ENCODE measurements at places on chromosomes 2 and 18.

GRCh38 chr2:171404261-171404660 lies 29.5 kb downstream of the METTL8 start:
- no peak for DNase-seq

- DNase-seq, result no peak
Observed at GRCh38 chr2:11899264-11899818, 152.9 kb downstream of the LPIN1 start.

GRCh38 chr18:59842947-59843346 lies 56.8 kb upstream of the PMAIP1 start:
- DNase-seq, result no peak

DNA sequence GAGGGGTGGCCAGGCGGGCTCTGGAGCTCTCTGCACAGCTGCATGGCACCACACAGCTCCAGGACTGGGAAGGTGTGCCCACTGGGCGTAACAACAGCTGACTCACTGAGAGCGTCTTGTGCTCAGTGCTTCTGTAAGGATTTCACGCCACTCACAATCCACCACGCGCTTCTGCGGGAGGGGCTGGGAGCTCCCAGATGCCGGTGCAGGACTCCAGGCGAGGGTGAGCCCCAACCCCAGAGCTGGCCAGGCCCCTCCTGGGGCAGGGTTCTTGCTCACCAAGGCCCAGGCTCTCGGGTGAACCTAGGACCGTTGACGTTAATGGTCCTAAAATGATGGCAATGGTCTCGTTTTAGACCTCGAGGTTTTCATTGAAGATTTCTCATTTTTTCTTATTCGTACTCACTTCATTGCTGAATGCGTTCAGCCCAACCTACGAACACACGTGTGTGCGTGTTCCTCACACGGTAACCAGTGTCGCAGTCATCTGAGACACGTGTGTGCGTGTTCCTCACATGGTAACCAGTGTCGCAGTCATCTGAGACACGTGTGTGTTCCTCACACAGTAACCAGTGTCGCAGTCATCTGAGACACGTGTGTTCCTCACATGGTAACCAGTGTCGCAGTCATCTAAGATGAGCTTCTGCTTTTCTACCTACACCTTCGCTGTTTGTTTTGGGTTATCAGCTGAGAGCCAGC lies 38.4 kb upstream of the ZNF236 start:
- DNase-seq, result no peak

DNA sequence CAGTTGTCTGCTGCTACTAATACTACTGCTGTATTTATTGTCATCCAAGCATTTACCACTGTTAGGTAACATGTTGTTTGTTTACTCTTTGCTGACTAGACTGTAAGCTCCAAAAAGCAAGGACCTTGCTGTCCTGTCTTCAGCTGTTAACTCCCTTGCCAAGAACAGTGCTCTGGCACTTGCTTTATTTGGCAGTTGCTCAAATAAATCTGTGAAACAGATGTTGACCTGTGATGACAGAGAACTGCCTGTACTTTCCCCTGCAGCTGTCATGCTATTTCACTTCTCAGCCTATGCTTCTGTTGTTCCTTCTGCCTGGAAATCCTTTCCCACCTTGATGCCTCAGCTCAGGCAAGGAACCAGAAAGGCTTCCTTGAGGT lies 181.2 kb downstream of the ATAD2B start:
- DNase-seq, result no peak

- no peak for DNase-seq
Observed at GRCh38 chr2:200482194-200482593, 27.7 kb downstream of the KCTD18 start.

- no peak for DNase-seq
Observed at GRCh38 chr2:137670111-137670510, 294.2 kb upstream of the HNMT start.

GRCh38 chr2:166333801-166334200 lies 41.9 kb downstream of the SCN9A start:
- DNase-seq, result no peak

GRCh38 chr2:128626760-128627511 lies 308.3 kb upstream of the HS6ST1 start:
- DNase-seq, result no peak

DNA sequence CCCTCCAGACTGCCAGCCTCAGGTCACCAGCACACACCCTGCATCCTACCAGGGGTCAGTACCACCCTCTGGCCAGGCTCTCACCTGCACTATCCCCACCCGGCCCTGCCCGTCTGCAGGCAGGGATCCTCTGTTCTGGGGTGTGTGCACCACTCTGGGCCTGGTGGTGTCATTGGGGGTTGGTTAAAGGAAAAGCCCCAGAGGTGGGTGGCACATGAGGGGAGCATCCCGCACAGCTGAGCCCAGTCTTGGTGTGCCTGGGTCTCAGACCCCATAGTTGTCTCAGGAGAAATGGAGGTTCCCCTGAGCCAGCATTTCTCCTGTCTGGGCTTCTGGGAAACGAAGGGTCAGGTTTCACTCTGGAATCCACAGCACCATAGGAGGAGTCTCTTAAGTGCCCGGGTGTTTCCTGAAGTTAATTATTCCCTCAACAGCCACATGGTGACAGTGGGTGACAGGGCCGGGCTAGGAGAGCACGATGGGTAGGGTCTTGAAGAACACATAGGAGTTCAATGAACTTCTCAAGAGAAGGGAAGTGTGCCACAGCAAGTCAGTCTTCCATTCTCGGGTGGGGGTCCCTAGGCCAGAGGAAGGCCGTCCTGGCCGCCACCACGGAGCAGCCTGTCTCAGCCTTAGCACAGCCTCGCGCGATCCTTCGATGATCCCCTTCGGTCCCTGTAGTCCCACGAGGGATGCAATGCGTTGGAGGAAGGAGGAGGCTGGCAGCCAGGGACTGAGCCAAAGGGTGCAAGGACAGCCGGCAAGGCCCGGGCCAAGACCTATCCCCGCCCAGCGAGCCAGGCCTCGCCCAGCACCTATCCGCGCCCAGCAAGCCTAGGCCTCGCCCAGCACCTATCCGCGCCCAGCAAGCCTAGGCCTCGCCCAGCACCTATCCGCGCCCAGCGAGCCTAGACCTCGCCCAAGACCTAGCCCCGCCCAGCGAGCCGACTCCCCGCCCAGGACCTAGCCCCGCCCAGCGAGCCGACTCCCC lies 1.1 kb upstream of the FARP2 start:
- DNase-seq, result no peak

Measured in renal pelvis (tissue), 12 donors.